ENCODE measurements at places on chromosomes 11 and 22.

- no peak for DNase-seq
These were observed 6.5 kb downstream of the KBTBD3 start for GRCh38 chr11:106070606-106071005.

DNA sequence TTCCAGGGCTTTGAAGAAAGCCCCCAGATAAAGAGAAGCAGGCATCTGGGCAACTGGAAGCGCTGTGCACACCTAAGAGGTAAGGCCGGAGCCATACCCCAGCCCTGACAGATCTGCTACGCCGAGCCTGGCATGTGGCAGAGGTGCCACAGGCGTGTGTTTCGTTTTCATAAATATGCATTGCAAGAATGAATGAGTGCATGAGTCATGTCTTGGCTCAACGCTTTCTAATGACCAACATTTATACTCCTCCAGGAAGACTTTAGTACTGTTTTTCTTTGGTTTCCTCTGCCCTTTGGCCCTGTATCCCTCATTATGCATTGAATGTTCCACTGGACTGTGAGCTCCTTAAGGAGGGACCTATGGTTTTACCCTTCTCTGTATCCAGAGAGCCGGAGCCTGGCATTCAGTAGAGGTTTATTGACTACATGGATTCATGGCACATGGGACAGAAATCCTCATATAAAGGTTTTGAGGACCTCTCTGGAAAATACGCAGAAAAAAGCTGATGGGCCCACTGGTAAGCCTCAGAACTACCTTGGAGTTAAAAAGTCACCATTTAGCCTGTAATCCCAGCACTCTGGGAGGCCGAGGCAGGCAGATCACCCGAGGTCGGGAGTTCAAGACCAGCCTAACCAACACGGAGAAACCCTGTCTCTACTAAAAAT is 38.9 kb upstream of the CSNK2A3 start:
- DNase-seq: no peak

DNA sequence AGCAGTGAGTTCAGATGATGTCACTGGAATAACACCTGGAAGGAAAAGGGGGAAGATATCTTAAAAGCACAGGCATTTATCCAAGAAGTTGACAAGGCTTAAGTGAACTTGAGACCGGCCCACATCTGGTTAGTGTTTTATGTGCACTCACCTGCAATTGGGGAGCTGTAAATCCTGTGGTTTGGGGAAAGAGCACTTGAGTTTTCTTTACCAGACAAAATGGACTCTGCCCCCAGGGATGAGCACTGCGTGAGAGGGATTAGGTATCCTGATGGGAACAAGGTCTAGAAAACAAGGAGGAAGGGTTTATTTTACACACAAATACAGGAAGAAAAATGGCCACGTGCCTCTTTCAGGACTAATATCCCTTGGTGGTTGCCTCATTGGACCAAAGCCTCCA is 15.2 kb downstream of the E2F8 start:
- DNase-seq: no peak

DNA sequence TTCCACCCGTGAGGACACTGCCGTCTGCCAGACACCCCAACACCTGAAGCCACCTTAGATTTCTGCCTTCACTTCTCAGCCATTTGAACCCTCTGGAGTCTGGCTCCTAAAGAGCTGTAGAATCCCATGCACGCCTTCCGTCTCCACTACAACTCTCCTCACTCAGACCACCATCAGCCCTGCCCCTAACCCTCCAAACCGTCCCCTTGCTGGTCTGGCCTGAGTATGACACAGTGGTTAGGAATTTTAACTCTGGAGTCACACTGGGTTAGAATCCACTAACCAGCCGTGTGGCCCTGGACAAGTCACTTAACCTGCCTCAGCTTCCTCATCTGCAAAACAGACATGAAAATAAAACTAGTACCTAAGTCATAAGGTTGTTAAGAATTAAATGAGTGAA is 3.0 kb downstream of the CNIH2 start:
- DNase-seq: no peak

- DNase-seq: peak; percentile 89
These were observed 7.8 kb downstream of the SIGIRR start for GRCh38 chr11:406796-407650.

- DNase-seq: no peak
These were observed 17.6 kb upstream of the NCR3LG1 start for GRCh38 chr11:17333799-17334586.

DNA sequence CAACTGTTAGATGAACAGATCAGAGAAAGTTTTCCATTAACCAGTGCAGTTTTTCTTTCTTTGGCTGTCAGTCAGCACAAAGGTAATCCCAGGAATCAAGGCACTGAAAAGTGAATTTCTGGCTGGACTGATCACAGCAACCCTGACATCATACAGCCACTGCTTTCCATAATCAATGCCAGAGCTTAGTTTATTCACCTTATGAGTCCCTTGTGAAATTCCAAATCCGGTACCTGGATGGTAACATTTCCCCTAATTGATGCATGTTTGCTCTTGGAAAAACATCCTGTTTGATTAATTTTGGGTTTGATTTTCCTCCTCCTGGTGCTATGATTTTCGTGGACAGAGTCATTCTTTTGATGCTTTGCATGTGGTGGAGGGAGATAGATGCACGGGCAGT is 319.8 kb downstream of the INSC start:
- DNase-seq: no peak

DNA sequence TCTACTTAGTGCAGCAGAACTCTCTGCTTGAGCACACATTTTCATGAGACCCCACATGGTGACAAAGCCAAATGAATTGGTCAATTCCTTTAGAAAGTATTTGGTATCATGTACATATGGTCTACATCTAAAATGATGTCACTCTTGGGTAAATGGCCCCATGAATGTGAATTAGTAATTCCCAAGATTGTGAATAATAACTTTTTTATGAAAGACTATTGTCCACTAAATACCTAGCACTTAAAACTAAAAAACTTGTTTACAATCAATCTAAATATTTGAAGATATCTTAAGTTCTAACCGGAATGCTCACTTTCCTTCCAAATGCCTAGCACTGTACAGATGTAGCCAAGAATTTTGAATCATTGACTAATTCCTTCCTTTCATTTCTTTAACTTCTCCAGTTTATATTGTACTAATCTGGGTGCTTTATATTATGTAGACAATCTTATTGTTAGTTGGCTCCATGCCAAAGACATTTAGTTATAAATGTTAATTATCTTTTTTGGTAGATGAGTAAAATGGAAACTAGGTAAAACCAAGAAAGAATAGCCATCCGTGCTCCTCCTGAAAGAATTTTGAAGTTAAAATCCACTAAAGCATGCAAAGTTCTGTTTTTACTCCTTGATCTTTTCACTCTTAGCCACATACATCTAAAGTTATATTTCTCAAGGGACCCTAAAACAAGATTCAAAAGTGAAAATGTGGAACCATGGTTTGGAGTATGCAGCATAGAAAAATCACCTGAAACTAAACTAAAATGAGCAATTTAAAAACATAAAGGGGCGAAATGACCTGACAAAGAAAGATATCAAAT is 145.0 kb upstream of the ARHGAP20 start:
- DNase-seq: no peak

DNA sequence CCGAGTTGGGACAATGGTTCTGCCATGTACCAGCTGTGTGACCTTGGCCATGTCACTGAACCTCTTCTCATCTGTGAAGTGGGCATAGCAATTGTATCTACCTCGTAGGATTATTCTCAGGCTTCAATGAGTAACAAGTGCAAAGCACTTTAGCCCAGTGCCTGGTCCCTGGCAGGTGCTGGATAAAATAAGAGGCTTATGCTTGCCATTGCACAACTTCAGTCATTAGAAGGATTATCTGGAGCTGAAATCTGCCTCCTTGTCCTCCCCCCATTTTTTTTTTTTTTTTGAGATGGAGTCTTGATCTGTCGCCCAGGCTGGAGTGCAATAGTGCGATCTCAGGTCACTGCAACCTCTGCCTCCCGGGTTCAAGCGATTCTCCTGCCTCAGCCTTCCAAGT is 7.2 kb downstream of the SMTNL1 start:
- no peak for DNase-seq

GRCh38 chr11:122305426-122306320 is 189.7 kb upstream of the BLID start:
- no peak for DNase-seq

GRCh38 chr11:67002921-67003411 is 20.0 kb upstream of the SYT12 start:
- DNase-seq: no peak

- peak; percentile 29 for DNase-seq
These were observed 215.0 kb upstream of the CTSC start for GRCh38 chr11:88552379-88553062.

GRCh38 chr22:35437049-35437448 is 37.1 kb downstream of the MCM5 start:
- DNase-seq: no peak

GRCh38 chr11:92793189-92793588 is 176.3 kb upstream of the MTNR1B start:
- DNase-seq: no peak

GRCh38 chr11:44950031-44950624 is 555 bp downstream of the TP53I11 start:
- DNase-seq: no peak

- DNase-seq: peak; percentile 13
These were observed 720 bp downstream of the PACS1 start for GRCh38 chr11:66070604-66071380.

GRCh38 chr22:38705235-38706100 is at the start of gene GTPBP1:
Gene GTPBP1, plus strand, starts transcription at chr22:38705944. Its CDS starts 12 bp downstream, at chr22:38705956.
- peak; percentile 97 for DNase-seq

DNA sequence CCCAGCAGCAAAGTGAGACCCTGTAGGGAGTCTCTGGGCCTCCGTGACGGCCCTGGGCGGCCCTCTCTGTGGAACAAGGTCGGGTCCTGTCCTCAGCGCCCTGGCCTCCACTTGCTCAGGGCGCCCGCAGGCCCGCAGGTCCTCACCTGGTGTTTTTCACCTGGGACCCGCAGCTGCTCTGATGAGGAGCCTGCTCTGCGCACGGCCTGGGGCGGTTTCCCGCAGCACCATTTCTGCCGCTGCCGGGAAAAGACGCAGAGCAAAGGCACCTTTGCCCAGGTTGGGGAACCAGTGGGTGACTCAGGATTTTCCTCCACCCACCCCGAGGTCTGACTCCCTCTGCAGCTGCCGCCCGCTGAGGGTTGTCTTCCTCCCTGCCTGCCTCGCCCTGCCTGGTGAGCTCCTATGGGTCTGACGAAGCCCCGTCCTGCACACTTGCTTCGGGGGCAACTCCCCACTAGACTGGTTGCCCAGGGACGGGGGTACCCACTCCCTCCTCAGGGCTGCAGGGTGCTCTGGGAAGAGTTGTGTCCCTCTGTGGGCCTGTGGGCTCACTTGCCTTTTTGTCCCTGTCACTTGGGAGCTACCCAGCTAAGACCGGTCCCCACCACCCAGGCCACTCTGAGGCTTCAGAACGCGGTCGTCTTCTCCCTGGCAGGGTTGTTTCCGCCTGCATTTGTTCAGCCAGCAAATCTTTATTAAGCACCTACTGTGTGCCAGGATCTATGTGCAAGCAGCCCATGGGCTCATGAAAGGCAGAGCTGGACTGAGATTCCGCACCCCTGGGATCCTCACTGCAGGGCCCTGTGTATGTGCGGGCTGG is 89.5 kb downstream of the KCNQ1 start:
- DNase-seq: no peak

DNA sequence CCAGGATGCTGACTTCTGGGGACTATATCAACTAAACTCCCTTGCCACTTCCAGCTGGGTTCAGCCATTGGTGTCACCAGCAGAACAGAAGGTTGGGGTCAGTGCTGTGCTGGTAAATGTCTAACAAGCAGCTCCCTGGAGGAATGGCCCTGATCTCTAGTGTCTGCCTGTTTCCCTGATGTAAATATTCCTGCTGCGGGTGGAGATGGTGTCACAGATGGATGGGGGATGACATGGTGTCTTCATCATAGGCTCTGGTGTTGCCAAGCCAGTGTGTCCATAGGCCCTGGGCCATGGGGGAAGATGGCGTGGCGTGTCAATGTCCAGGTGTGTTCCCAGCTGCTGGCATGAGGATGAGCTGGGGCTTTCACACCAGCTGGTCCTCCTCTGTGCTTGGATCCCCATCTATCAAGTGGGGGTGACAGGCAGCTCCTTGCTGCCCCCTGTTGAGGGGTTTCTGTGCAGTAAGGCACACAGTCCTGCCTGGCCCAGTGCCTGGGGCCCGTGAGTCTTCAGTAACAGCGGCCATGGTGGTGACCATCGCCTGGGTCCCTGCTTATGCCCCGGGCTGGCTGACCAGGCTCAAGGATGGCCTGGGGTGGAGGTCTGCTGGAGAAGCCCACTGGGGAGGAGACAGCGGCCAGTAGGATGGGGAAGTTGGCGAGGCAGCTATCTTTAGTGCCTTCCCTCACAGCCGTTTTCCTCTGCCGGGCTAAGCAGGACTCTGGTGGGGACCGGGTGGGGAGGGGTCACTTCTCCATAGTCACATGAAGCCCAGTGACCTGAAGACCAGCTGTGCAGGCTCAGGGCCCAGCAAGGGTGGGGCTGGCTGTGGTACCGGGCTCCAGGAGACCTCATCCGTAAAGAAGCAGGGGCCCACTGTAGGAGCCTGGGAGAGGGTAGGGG is 12.7 kb downstream of the RPL3 start:
- peak; percentile 36 for DNase-seq

DNA sequence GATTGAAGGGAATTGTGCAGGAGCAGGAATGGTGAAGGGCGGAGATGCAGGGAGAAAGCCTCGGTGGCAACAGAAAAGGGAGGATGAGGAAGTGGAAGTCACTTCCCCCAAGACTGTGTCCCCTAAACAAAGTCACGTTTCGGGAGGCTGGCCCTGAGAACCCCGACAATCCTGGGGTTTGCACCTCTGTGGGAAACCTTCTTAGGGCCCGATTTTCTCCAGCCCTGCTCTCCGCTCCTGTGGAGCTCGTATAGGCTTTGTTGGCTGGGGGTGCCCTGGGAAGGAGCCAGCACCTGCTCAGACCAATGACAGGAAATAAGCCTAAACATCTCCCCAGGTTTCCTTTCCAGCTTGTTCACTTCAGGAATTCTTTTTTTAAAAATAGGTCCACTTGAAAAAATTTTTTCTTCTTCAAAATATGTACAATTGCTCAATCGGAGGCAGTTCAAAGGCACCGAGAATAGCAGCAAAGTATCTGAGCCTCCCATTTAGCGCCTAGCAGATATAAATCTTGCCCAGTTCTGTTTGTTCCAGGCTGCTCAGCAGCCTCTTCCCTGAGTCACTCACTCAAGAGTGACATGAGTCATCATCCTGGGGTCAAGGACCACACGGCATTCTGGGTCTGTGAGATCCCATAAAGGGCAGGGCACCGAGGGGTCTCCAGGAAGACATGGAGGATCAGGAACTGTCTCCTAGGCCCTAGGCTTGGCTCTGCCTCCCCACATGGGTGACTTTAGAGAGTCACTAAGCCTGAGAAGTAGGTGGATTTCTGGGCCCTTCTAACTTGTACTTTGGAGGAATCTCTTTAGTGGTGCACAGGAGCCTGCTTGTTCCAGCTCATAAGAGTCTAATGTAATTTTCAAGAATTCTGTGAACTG is 34.0 kb downstream of the IRAG1 start:
- no peak for DNase-seq

DNA sequence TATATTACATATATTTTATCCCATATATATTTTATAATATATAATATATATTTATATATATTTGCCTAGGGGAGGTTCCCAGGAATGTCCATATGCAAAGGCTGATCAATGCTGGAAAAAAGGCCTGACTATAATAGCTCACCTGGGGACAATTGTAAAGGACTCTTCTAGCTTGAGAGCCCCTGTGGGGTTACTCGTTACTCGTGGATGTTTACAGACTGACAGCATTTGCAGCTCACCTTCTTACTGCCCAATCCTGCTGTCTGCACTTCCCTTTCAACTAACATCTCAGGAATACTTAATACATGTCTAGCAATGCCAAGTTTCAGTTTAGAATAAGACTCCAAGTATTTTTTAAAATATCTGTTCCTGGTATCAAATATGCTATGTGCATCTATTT is 1365.4 kb upstream of the RAG2 start:
- DNase-seq: no peak
